ENCODE measurements at places on chromosomes 12 and 14. TPM values are rescaled to one million over a fixed set of nuclear protein-coding genes. Genes with fewer than 3 reads are reported as not detected.
A peak's percentile ranks its signal among the peaks of the same experiment; 100 is the strongest.

Gene BCL2L2
- 35.9 TPM for polyA plus RNA-seq

Gene RTL1
- polyA plus RNA-seq, result 0.09 TPM

Gene MIS18BP1
- polyA plus RNA-seq, result 51.3 TPM

GRCh38 chr14:54175298-54175942 lies 218.8 kb upstream of the BMP4 start:
- peak; percentile 63 for DNase-seq

- DNase-seq, result no peak
Measured at GRCh38 chr14:91241863-91242262, 2.6 kb downstream of the GPR68 start.

DNA sequence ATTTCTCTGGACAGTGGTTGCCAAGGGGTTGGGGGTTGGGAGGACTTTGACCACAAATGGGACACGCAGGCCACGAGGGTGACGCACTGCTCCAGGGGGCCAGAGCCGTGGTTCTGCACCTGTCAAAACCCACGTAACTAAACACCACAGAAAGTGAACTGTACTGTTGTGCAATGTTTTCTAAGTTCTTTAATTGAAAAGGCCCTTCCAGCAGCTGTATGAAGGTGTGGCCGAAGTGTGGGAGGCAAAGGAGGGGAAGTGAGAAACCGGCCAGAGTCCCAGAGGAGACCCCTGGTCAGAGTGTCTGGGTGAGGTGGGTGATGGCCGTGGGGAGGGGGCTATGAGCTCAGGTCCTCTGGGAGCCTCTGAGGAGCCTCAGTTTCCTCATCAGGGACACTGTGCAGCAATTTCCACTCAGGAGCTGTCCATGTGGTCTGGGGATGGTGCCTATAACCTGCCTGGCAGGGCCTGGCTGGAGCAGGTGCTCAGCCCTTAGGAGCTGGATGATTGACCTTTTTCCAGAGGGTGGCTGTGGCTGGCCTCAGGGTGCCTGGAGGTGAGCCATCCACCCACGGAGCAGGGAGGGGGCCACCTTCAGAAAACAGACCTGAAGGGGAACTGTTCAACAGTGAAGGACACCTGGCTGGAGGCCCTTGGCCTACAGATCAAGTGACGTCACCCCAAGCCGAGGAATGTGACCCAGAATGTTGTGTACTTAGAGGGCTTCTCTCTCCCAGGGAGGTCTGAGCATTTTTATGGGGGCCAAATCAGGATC lies 9.8 kb upstream of the BDKRB2 start:
- DNase-seq, result no peak

DNA sequence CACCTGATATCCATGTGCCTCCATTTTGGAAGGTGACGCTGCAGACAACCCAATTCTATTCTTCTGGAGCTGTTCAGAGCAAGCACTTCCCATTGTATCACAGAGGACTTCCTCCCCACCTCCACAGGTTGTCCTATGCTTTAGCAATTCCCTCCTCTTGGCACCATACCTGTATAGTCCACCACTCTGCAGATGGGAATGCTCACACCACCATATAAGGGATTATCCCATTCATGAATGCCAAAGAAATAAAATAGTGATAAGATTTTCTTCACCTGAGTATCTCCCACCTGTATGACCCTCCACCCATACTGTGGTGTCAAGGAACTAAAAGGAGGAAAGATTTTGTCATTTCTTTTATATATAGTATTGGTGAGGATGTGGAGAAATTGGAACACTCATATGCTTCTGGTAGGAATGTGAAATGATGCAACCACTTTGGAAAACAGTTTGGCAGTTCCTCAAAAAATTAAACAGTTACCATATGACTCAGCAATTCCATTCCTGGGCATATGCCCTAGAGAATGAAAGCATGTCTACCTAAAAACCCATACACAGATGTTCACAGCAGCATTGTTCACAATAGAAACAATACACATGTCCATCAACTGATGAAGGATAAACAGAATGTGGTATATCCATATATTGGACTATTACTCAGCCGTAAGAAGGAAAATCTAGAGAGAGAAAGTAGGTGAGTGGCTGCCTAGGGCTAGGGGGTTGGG lies 75.2 kb downstream of the FIGNL2 start:
- no peak for DNase-seq

GRCh38 chr12:115002434-115002833 lies 318.5 kb upstream of the TBX3 start:
- DNase-seq, result no peak

DNA sequence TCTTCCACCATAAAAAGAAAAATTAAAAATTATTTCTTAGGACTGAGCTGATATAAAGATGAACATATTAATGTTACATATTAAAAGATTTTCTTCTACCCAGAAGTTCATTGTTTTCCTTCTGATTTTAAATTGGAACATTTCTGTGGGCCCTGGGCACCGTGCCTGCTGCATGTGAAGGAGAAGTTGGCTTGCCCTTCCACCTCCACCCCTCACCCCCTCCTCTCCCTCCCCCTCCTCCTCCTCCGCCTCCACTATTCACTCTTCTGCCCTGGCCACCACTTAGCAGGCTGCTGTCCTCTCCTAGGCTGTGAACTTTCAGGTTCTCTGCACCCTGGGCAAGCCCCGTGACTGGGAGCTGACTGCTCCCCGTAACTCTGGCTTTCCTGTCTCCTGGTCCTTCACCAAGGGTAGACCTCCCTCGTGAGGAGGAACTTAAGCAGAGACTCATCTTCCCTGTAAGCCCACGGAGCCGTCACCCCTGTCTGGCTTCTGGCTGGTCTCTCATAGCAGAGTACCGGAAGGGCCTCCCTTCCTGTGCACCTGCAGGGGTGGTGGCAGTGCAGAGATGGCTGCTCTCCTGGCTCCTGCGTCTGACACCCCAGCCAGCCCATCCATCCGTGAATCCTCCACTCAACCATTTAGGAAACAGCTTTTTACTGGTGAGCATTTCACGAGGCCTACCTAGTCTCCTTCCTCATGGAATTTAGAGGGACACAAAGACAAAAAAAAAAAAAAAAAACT lies 12.8 kb downstream of the TUNAR start:
- DNase-seq, result no peak
